ENCODE measurements at places on chromosomes 7 and 10.
A peak's percentile ranks its signal among the peaks of the same experiment; 100 is the strongest.

GRCh38 chr7:134885967-134886352 lies 100.3 kb upstream of the AGBL3 start:
- DNase-seq: no peak

- DNase-seq: no peak
These were observed 845.0 kb downstream of the CNTNAP2 start for GRCh38 chr7:146961617-146962016.

DNA sequence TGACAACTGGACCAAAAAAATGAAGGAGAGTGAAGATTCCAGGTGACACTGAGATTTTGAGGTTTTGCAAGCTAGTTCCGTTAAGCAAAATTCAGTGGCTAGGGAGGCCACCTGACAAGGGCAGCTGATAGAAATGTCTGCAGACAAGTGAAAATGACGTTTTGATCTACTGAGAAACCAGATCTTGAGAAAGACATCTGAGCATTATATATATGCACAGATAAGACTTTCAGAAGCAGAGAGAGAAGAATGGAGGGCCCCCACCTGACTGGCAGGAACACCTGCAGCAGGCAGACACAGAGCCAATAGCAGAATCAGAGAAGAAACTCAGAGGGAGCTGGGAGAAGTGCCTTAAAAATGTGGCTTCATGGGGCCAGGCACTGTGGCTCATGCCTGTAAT lies 76.1 kb upstream of the LRGUK start:
- DNase-seq: no peak

- DNase-seq: peak; percentile 28
These were observed 20.5 kb downstream of the GPER1 start for GRCh38 chr7:1108264-1108920.

DNA sequence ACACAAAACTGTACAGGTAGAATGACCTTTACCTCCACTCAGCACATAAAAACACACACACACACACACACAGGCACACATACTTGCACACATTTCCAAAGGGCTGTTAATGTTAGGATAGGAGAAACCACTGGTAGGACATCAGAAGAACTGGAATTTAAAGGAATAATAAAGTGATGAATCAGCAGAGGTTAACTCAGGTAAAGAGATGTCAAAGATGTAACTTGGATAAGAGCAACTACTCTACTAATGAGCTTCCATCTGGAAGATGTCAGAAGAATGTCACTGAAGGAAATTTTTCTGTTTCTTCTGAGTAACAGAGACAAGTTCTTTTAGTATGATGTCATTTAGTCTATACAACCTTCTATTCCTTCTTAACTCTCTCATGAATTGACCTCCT lies 26.4 kb upstream of the GPR37 start:
- DNase-seq: no peak

GRCh38 chr7:148983200-148984146 lies 44.8 kb downstream of the PDIA4 start:
- peak; percentile 70 for DNase-seq

GRCh38 chr10:102621443-102622325 lies 22.6 kb upstream of the TRIM8 start:
- DNase-seq: no peak

- no peak for DNase-seq
These were observed 207.8 kb downstream of the DIP2C start for GRCh38 chr10:481628-482027.

DNA sequence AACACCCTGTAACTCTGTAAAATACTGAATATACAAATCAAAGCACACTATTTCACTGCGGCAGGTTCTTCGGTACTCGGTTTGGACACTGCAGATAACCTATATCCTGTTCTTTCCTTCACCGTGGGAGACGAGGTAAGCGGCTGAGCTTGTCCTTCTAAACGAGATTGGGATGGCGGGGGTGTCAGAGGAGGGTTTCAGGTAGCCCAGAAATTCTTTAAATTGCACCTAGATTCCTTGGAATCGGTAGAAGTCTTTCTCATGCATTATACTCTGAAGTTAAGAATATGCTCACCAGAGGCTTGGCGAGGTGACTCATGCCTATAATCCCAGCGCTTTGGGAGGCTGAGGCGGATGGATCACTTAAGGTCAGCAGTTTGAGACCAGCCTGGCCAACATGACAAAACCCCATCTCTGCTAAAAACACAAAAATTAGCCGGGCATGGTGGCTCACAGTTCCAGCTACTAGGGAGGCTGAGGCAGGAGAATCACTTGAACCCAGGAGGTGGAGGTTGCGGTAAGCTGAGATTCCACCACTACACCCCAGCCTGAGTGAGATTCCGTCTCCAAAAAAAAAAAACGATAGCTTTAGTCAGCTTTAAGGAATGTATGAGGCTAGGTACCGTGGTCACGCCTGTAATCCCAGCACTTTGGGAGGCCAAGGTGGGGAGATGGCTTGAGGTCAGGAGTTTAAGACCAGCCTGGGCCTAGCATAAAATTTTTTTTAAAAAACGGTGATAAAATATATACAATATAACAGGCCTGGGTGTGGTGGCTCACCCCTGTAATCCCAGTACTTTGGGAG lies 10.1 kb upstream of the LAT2 start:
- no peak for DNase-seq

GRCh38 chr10:11227103-11227502 lies 209.4 kb downstream of the CELF2 start:
- DNase-seq: no peak

GRCh38 chr10:28533186-28533564 lies 257 bp downstream of the WAC start:
- no peak for DNase-seq

GRCh38 chr10:124259139-124259825 lies 159.4 kb downstream of the OAT start:
- DNase-seq: no peak

GRCh38 chr7:135980012-135980551 lies 2.9 kb upstream of the MTPN start:
- no peak for DNase-seq

DNA sequence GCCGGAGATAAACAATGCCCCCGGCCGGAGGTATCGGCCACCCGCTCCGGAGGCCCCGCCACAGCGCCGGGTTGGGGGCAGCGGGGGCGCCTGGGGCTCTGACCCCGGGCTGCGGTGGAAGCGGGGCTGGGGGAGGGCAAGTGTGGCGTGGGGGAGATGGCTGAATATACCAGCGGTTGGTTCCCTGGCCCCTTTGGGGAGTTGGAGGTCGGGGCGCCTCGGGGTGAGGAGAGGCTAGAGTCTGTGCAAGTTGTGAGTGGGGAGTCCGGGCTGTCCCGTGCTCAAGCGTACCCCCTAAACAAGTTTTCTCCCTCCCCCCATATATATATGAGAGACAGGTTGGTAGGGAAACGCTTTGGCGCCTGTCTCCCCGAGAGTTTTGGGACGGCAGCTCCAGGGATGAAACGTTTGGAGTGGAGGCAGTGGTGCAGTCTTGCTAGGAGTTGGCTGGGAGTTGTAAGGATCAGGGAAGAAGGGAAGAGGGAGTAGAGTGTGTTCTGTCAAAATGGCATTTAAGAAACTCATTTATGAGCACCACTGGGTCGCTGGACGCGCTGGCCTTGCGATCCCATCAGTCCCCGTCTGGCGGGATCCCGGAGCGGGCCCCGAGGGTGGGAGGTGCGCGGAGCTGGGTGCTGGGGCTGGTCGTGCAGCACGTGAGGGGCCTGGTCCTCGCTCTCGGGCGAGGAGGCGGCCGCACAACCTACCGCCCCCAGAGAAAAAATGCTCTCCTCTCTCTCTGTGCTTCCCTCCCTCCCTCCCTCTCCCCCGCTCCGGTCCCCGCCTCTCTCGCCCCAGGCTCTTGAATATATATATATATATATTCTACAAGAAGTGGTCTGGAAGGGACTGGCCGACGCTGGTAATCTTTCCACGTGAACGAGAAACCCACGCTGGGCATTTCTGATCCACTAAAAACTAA lies 1.1 kb downstream of the TET1 start:
- peak; percentile 12 for DNase-seq

GRCh38 chr7:37728747-37729146 lies 45.2 kb downstream of the GPR141 start:
- DNase-seq: no peak

DNA sequence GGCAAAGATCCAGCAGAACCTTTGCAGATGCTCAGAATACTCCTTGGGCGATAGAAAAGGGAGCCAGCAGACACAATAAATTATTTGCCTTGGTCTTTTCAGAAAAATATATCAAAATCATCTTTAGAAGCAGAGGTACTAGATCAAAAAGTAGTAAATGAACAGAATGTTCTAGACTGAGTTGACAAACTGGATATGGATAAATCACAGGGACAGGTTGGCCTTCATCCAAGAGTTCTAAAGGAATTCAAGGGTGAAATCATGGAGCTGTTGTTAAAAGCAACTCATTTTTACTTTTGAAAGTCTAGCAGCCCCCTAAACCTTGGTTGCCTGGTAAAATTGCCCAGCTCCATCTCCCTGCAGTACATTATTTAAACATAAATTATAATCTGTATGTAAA lies 99.1 kb downstream of the PLCE1 start:
- DNase-seq: no peak

GRCh38 chr10:20515654-20516053 lies 381.5 kb downstream of the NEBL start:
- no peak for DNase-seq

DNA sequence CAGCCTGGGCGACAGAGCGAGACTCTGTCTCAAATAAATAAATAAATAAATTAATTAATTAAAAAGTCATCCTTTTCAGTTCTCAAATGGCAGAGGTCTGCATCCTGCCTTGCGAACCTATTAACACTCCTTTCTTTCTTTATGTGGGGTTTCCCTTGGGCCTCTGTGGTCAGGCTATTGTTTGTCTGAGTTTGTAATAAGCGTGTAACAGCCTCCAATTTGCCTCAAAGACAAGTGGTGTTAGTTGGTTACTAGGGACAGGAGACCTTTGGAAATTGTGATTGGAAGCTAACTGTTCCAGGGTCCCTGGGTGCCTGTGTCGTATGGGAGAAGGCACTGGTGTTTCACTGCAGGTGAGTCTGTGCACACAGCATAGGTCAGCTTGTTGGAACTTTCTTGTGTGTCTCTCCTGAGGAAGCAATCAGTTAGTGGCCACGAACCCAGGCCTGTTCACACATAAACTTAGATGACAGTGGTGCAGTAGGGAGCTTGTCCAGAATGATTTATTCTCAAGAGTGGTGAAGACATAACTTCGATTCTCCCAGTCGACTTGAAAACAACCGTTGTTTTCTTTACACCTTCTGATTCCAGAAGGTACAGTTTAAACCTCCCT lies 33.5 kb downstream of the TCF7L2 start:
- DNase-seq: no peak

DNA sequence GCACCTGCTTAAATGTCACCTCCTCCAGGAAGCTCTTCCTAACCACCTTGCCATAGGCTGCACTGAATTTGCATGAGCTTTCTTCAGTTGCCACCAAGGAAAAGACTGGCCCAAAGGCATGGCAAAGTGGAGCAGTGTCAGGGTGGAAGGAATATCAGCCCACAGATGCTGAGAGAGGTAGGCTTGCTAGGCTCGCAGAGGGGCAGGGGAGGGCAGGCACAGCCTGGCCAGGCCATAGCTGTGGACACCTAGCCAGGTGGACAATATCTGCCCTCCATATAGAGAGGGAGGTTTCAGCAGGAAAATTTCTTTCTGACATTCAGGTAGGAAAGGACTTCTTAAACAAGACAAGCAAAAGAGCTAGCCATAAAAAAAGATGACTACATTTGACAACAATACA lies 166.3 kb downstream of the GRID1 start:
- no peak for DNase-seq

DNA sequence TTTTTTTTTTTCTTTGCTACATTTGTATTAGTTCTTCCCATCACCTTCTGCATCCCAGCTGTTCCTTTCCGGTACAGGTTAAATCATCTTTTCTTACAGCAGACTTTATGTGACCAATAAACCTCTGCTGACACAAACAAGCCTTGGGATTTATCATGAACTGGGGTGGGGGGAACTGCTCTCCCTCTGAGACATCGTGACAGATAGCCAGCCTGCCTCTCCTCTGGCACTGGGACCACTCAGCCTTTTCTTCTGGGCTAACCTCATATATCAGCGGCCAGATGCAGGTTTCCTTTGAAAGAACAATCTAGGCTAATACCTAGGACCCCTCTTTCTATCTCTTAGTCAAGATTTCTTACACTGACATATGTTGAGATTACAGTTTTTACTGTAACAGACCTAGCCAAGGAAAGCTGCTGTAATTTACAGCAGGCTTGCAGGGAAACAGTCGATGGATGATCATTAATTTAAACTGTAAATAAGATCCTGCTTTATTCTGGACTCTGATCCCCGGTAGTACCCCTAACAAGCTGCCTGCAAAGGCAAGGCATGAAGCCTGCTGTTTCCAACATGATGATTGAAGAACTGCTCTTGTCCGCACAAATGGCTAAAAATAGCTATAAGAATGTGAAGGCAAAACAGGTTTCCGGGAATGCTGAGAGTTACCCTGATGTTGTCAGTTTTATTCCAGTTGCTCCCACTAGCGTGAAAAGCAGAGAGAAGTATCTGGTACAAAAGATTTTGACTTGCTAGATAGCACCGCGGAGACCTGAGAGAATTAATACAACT lies 338.7 kb downstream of the SORCS1 start:
- no peak for DNase-seq

DNA sequence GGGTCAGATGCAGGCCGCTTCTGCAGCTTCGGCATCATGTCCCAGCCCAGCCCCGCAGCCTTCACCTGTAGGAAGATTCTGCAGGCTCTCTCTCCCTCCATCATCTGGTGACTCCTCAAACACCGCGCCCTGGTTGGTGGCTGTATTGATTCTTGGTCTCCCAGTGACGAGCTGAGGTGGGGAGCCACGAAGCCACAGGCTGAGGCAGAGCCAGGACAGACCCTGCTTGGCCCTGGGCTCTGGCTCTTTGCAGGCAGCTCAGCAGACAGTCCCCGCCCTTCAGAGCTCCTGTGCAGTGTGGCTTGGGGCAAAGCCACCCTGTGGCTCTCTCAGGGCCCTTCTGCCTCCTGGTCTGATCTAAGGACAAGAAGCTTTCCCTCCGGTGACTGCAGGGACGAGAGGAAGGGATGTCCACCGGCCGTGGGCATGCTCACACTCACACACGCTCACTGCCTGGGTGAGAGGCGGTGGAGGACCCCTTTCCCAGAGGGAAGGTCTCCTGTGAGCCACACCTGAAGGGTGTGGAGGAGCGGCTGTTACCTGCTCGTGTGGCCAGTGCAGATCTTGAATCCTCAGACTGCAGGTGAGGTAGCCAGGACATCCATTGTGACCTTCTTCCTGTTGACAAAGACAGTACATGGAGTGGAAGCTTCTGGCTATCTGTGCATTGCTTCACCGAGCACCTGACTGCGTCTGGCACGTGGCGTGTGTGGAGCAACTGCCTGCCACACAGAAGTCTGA lies 79.6 kb downstream of the INPP5A start:
- no peak for DNase-seq

DNA sequence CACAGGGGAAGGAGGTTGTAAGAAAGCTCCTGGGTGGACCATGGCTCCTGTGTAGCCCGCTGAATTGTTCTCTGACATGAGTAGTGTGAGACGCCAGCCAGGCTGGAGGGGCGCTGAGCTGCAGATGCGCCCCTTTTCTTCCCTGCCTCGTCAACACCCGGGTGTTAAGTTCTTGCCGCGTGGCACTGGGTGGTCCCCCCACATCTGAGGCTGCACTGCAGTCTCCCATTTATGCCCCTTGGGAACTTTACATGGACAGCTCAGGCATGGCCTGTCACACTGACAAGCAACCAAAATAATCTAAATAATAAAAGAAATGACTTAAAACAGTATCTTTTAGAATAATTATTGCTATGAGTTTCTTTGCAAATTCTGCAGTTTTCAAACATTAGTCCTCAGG lies 34.6 kb upstream of the HSPA12A start:
- DNase-seq: no peak

- no peak for DNase-seq
These were observed 75.8 kb downstream of the LSMEM1 start for GRCh38 chr7:112556633-112557032.

Measured in DMS79 treated with DMSO at 0.1 percent for 48 hours (cell line).